ENCODE measurements at places on chromosomes 3 and 15.
A peak's percentile ranks its signal among the peaks of the same experiment; 100 is the strongest.

GRCh38 chr3:123660141-123660675 is 75.4 kb upstream of the HACD2 start:
- no peak for DNase-seq

- DNase-seq, result no peak
These were observed 692 bp downstream of the SCAANT1 start for GRCh38 chr3:63911509-63911872.

GRCh38 chr15:93417631-93418030 is 328.6 kb upstream of the RGMA start:
- DNase-seq, result no peak

DNA sequence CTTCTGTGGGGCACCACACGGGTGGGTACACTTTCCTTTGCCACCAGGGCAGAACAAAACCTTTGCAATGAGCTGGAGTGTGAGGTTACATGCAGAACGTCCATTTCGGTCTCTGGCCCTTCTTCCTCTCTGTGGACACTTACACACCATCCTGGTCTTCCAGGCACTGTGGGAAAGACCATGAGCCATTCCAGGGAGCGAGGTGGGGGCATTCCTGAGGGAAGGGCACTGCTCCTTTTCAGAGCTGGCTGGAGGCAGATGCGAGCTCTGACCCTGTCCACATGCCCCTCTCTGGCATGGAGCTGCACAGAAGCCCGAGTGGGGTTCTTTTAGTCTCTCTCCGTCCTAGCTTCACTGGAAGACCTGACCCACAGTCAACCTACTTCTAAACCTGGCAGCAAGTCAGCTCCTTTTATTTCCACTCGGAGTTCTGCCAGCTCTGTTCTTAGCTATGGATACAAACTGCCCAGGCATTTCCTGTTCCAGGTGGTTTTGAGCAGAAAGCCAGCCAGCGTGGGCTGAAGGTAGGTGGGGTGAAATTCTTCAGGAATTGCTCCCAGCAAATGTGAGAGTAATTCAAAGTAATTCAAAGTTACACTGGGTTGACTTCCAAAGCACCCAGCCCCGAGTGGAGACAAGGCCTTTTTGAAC is 281.4 kb downstream of the ADAMTS17 start:
- no peak for DNase-seq

DNA sequence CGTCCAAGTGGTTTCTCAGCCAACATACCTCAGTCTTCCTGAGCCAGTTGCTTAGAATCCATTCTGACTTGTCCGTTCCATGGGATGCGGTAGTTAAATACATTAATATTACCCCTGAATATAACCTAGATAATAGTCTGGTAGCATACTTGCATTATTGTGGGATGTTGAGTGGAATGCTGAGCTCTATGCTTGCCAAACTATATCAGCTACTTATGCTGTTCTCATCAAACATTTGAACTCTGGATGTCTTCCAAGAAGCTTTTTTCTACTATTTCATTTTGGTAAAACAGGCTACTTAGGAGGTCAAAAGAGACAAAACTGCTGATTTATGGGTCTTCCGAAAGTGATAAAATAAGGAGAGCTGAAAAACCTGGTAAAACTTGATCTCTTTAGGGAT is 429.5 kb downstream of the NAALADL2 start:
- DNase-seq, result no peak

- no peak for DNase-seq
These were observed 63.6 kb upstream of the MBNL1 start for GRCh38 chr3:152205097-152205593.

GRCh38 chr3:43753741-43754715 is 63.3 kb downstream of the ABHD5 start:
- DNase-seq, result peak; percentile 20

GRCh38 chr3:183008800-183009199 is 28.5 kb upstream of the DCUN1D1 start:
- DNase-seq, result no peak

- no peak for DNase-seq
These were observed 60.1 kb upstream of the ACTC1 start for GRCh38 chr15:34855413-34855812.

DNA sequence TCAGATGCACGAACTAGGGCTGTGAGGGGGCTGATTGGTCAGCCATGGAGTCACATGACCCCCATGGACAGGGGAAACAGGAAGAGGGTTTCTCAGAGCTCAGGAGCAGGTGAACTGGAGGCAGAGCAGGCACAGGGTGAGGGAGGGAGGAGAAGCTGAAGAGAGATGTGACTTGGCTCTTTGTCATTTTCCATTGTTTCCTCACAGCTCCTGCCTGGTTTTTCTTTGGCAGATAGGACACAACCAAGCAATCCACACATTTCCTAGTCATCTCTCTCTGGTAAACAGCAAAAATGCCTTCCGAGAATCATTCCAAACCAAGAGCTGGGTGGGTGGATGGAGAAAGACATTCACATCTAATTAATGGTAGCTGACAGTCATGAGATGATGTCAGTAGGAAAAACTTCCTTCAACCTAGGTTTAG is 43.4 kb upstream of the LMCD1 start:
- DNase-seq, result no peak

DNA sequence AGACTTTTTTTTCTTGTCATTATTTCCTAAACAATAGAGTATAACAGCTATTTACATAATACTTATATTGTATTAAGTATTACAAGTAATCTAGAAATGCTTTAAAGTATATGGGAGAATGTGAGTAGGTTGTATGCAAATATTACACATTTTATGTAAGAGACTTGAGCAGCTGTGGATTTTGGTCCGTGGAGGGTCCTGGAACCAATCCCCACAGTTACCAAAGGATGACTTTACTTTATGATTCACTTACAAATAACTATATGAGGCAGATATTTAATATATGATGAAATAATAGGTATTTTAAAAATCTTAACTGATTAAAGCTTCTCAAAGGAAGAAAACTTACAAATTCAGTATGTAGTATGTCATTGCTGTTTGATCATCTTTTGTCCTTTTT is 56.3 kb downstream of the PPP2R3A start:
- DNase-seq, result no peak

DNA sequence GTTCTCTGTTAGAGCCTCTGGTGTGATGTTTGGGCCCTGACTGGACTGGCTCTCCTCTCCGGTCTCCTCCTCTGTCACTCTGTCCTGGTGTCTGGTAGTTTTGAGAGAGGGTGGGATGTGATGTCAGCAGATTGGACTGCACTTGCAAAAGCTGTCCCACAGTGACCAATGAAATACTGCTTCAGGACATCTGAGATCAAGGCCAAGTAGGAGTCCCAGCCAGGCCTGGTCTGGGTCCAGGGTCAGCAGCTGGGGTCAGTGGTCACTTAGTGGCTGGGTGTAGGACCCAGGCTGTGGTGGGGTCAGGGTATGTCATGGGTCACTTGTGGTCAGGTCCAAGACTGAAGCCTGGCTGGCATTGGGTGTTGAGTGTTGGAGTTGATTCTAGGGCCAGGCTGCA is 20.9 kb downstream of the ALDH1L1 start:
- DNase-seq, result no peak

DNA sequence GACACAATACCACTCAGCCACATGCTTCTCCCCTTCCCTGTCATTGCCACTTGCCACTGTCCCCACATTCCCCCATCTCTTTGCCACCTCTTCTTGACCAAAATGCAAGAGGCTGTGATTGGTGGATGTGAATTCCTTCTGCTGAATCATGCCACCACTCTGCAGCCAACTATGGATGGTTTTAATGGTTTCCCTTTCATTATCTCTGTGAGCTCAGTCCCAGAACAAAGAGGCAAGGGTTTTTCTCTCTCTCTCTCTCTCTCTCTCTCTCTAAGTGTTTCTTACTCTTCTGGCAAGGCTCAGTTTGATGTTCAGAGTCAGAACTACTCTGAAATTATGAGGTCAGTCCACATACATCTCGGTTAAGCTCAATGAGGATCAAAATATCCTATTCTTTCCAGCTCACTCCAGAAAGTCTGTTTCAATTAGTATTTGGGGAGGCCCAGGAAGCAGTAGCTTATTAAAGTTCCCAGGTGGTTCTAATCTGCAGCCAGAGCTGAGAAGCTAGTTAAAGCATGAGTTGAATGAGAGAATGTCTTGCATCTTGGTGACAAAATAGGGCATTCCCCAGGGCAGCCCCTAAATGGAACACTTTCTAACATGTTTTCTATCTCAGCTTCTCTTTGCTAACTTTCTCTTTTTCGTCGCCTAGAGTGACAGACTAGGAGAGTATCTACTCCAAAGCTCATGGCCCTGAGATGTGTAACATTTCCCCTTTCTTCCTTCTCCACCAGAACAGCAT is 8.5 kb upstream of the ILDR1 start:
- peak; percentile 15 for DNase-seq

GRCh38 chr3:46871222-46871621 is 6.3 kb upstream of the PTH1R start:
- DNase-seq, result no peak

- DNase-seq, result no peak
These were observed 347.0 kb downstream of the PTPRG start for GRCh38 chr3:61908382-61908781.

GRCh38 chr15:81280696-81281455 is 43.1 kb downstream of the STARD5 start:
- DNase-seq, result no peak

DNA sequence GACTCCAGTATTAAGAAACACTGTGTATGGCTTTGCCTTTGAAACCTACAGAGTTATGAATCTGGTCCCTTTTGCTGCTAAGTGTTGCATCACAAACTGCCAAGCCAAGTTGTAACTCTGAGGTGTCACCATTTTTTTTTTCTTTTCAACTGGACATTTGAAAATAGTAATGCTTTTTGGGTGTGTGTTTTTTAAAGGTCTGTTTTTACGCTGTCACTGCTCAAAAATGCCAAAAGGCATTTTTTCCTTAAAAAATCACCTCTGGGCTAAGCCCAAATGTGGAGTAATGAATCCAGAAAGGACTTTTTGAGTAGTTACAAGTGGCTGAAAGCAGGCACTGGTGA is 9.5 kb downstream of the SMAD3 start:
- no peak for DNase-seq

DNA sequence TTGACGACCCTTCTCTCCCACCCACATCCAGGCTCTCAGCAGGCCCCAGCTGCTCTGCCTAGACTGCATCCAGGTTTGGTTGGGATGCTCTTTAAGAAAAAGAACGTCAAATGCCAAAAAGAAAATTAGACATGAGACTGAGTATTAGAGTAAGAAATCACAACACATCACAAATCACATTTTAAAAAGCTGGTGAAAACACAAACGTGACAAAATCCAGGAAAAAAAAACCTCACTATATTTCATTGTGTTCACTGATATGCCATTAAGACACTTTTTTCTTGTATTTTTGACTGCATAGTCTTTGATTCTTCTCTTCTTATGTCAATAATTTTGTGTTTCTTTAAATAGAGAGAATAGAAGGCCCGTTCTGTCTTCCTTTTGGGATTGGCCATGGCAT is 243.7 kb downstream of the TLE3 start:
- no peak for DNase-seq

GRCh38 chr15:57820119-57820518 is 113.6 kb downstream of the POLR2M start:
- no peak for DNase-seq

- no peak for DNase-seq
These were observed 2.2 kb downstream of the KCTD6 start for GRCh38 chr3:58494107-58494506.

- DNase-seq, result peak; percentile 88
These were observed at the start of gene PSMA4 for GRCh38 chr15:78540141-78540870. Gene PSMA4 (plus strand): TSS chr15:78540444. CDS start chr15:78541928, 1,484 bp downstream.

GRCh38 chr15:35618260-35619188 is 72.6 kb upstream of the DPH6 start:
- no peak for DNase-seq

DNA sequence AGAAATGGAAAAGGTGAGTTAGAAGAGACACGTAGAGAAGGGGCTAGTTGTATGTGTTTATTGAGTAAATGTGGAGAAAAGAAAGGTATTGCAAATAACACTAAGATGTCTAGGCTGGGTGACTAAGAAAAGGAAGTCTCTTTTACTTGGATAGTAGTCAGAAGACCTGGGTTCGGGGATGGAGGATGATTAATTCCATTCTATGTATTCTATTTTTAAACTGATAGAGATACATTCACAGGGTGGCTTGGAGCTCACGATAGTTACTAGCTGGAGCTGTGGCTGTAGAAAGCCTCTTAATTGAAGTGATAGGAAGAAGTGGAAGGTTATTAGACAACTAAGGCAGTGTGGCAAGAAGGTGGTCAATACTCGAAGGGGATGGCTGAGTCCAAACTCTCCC is 65.9 kb upstream of the TNIK start:
- DNase-seq, result no peak

DNA sequence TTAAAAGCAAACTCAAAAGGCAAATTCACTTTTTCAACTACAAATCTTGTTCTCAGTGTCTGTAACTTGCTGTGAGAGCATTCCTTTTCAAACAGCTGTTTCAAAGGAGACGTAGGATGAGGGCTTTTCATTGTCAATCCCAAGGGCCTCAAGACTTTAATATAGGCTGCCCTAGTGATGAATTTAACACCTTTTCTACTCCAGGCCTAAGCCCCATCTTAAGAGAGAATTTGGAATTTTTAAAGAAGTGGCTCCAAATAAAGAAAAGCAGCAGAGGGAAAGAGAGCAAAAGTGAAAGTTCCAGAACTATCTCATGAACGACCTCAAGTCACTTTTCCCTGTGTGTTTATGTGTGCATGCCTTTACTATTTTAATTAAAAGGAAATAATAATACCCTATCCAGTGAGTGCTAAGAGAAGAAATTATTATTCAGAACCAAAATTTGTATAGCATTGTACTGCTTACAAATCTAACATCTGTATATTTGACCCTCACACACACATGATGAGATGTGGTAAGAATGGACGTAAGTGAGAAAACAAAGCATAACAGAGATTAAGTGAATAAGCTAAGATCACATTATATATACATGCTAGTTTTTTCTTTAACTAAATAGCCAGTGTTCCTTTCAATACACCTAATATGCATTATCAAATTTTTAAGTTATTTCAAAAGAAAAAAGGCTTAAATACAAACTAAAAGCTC is 196.4 kb downstream of the VGLL3 start:
- no peak for DNase-seq

- DNase-seq, result peak; percentile 68
These were observed 88.3 kb upstream of the PPIB start for GRCh38 chr15:64251121-64251520.

DNA sequence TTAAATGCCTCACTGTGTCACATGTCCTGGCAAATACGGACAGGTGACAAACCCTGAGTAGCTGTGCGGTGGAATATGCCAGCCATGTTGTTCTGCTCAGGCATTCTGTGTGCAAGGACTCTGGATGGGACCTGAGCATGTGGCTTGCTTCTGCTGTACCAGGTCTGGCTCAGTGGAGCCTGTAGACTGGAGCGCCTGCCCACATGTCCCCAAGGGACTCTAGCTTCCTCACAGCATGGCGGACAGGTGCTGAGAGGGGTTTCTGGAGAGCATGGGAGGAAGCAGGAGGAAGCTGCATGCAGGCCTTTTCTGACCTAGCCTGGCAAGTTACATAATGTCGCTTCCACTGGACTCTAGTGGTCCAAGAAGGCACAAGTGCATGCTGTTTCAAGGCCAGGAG is 96.3 kb downstream of the PLXNA1 start:
- DNase-seq, result no peak

- DNase-seq, result no peak
These were observed 21.9 kb downstream of the LTF start for GRCh38 chr3:46442576-46443530.

- no peak for DNase-seq
These were observed 414.7 kb downstream of the EPHA3 start for GRCh38 chr3:89522155-89522554.

Measured in DMS53 (cell line).